ENCODE measurements at places on chromosomes 7 and 10.

- peak; percentile 48 for DNase-seq
Observed at GRCh38 chr7:116210345-116211005, at the start of gene TES. Gene TES, plus strand, starts transcription at chr7:116210539. Its CDS starts 169 bp downstream, at chr7:116210708.

DNA sequence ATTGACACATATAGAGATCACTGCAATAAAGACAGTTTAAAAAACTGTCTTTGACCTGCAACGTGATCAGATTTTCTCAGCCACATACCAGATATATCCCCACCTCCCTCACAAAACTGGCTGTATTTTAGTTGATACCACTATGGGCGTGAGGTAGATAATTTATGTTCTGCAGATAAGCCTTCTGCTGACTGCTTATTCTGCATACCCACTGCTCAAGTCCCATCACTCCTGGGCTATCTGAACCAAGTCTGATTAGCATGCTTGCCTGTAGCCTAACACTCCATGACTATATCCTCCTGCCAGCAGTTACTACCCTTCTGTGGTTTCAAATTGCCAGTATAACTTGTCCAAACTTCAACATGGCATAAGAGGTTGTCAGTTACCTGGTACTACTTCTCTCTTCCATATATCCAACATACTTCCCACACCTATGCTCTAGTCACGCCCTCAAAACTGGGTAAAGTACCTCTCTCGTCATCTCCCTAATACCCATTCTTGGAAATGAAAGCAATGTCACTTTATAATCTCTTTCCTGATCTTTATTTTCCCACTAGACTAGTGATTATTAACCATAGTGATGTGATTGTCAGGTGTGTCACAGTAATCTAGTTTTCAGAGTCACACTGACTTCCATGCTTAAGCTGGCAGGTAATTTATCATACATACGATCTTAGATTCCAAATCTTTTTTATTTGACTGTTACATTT is 70.7 kb downstream of the MALSU1 start:
- no peak for DNase-seq

GRCh38 chr7:37663693-37664092 is 19.9 kb upstream of the GPR141 start:
- no peak for DNase-seq

DNA sequence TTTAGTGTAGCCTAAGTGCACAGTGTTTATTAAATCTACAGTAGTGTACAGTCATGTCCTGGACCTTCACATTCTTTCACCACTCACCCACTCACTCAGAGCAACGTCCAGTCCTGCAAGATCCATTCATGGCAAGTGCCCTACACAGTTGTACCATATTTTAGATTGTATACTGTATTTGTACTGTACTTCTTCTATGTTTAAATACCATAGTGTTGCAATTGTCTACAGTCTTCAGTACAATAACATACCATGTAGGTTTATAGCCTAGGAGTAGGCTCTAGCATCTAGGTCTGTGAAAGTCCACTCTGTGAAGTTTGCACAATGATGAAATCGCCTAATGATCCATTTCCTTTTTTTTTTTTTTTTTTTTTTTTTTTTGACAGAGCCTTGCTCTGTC is 12.0 kb downstream of the EEPD1 start:
- DNase-seq = no peak

DNA sequence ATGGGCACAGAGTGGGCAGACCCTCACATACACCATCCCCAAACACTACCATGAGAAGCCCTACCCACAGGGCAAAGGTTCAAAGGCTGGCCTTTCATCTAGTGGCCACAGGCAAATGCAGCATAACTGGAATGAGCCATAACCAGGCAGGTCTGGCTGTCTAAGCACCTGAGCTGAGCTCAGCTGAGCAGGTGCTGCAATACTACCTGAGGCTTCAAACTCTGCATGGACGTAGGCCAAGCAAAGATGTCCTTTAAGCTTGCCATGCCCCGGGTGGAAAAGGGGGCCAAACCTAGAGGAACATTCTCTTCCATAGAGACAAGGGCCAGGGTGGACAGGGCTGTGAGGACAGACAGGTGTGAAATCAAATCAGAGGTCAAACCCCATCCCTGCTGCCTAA is 65.3 kb upstream of the CAMK2B start:
- DNase-seq = no peak

DNA sequence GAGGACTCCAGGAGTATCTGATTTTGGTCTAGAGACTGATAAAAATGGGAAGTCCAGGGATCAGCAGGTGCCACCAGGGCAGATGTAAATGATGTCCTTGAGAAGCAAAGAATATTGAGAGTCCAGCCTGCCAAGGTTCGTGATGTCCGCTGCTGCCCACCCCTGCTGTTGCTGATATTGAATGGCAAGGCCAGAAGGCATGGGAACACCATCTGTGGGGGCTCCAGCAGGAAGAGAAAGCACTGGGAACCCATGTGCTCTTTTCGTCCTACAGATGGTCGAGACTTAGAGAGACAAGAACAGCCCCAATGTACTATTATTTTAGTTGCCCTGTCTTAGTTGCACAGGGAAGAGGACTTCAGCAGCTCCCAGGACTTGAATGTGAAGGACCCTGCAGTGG is 363.9 kb downstream of the GALNT17 start:
- DNase-seq = no peak

- no peak for DNase-seq
Observed at GRCh38 chr10:6674291-6674690, 94.2 kb upstream of the PRKCQ start.

GRCh38 chr10:1604246-1604645 is 133.1 kb downstream of the ADARB2 start:
- DNase-seq = no peak

All from NCI-H1092 (cell line).